ENCODE measurements at places on chromosomes 4 and X.

DNA sequence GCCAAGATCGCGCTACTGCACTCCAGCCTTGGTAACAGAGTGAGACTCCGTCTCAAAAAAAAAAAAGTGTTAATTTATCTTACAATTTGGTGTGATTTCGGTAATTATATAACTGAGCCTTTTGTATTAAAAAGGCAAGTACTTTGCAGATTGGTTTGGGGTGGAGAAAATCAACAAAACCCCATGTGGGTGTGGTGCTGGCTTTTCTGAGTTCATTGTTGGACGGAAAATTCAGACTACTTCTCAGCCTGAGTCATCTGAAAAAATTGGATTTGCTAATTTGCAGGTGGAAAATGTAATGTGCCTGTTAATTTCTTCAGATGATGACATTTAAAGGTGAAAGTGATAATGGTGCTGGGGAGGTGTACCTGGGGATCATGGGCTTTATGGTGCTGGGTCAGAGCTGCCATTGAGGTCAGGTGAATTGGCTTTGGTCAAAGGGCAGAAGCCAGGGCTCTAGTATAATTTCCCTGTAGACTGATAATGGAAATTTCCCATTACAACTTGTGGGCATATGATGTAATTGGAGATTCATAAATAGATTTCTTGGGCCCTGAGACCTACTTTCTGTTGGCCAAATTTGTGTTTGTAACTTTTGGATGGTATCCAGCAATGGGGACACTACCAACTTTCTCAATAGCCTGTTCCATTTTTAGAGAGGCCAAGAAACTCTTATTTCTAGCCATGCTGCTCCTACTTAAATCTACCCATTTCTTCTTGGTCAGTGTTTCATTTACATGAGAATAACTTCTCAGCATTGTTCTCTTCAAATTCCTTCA, 74.3 kb upstream of the TEX13D start:
- no peak for DNase-seq

GRCh38 chr4:2964706-2965258, 1.4 kb downstream of the GRK4 start:
- DNase-seq: no peak

DNA sequence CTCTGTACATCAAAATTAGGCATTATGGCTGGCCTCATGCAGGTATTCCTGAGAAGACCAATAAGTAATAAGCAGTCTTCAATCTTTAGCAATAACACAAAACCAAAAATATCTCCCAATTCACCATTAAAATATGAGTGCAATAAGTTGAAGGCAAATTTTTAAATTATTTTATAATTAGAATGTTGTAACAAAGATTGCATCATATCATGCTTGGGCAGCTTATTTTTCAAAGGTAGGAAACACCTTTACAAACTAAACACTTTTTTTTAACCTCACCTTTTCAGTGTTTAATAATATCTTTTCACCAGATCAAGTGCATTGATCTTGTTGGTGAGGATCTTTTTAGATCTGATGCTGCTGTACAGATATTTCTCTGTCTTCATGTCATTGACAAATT, 592.9 kb upstream of the PITX2 start:
- no peak for DNase-seq

- DNase-seq: no peak
These were observed 125.4 kb upstream of the DMD start for GRCh38 chrX:33336783-33337182.

DNA sequence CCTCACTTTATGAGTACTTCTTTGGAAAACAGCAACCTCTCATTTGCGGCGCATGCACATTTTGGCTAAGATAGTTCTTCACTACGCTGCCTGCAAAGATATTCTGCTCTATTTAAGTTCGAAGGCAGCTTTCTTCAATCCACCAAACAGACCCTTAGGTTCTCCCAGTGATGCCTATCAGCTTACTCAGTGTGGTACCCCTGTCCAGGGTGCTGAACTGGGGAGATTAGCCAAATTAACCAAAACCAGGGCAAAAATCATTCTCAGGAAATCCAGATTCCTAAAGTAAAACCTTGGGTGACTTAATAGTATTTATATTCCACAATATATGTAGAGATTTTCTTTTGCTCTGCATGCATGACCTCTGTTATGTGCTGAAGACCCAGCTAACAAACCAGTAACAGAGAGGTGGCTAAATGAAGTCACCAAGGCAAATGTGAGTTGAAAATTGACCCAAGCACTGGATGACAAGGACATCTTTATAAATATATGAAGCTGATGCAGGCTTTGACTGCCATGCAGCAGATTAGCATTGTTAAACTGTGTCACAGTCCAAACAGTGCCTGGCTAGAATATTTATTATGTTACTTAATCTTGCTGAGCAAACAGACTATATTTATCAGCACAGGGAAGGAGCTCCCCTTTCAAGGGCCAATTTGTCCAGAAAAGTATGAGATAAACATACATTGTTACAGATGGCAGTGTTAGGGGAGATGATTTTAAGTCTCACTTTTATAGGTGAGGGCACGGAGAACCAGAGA, 418.2 kb downstream of the STIM2 start:
- DNase-seq: no peak

DNA sequence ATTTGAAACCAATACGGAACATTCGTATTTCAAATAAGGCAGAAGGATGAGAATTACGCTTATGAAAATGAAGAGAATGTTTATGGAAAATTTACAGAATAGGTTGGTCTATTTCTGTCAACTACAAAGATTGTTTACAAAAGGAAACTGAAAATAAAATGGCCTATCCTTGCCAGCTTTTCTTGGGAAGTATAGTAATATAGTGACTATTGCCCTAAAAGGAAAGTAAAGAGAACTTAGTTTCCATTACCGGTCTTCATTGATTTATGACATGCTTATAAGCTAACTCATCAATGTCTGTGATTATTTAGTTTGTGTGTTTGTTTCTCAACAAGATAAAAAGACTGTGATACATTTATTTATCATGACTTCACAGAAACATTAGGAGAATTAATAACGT, 2.9 kb upstream of the SPRY1 start:
- no peak for DNase-seq

DNA sequence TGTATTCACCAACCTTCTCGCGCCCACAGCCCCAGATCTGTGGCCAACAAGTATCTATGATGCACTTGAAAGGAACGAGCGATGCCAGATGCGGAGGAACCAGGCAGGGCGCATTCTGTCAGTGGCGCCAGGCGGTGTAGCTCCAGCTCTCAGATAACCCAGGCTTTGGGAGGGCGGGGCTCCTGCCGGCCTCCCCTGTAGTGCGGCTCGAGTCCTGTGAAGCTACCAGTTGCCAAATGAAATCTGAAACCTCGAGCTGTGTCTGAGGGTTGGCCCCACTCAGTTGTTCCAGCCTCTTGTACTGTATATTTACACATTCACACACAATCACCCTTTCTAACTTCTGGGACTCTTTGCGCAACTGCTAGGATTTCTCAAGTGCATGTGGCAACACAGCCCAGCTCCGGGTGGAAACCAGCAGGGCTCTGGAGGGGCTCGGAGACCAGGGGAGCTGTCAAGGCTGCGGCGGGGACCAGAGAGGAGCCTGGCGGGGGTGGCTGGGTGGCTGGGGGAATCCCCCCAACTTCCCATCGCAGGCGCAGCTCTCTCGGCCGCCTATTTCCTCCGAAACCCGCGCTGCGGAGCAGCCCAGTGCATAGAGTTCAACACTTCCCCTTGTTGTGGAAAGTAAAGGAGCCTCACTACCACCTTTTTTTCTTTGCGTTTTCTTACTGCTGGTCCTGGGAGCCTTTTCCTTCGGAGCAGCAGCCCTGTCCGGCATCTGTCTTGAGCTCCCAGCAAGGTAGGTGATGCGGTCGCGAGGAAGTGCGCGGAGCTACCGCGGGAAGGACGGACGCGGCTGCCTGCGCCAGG, at the start of gene ARHGAP24:
Gene ARHGAP24 (plus strand): TSS at position 333 of the 813 bp plus-strand sequence.
- DNase-seq: no peak
